ENCODE measurements at places on chromosomes 2 and 18. TPM values are rescaled to one million over a fixed set of nuclear protein-coding genes. Genes with fewer than 3 reads are reported as not detected.

PLEKHM3 gene
- 14.9 TPM for total RNA-seq

HMSD gene
- total RNA-seq, result not detected

DNA sequence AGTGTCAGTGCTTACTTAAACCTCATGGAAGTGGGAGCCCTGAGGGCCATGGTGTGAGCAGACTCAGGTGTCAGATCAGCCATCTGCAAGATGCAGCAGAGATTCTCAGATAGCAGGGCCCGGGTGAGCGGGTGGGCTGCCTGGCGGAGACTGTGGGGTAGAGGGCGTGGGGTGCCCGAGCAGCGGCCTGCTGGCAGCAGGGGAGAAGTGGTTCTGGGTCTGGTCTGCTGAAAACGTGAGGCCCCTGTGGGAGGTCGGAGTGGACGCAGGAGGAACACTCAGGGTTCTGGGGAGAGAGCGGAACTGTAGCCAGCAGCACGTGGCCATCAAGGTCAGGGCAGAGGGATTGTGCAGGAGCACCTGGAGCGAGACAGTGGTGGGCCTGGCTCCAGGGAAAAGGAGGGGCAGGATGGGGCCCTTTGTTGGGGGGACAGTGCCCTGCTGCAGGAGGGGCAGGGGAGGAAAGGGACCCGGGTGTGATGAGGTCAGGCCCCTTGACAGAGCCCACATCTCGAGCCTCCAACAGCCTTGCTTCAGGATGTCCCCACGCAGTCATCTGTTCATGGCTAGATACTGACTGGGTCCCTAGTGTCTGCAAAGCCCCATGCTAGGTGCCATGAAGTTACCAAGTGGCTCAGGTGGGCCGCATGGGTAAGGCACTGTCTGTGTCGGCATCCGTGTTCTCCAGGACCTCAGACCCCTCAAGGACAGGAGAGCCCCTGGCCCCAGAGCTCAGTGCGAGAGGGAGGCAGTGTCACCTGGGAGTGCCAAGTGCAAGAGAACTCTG is 2.7 kb upstream of the ESPNL start:
- H3K27ac ChIP-seq, result no peak overlapping the region
- H3K36me3 ChIP-seq, result no peaks in the 10 kb centered on the region
- peaks cover 9% of the 10 kb centered on the region for H3K4me1 ChIP-seq
- H3K27me3 ChIP-seq, result no peaks in the 10 kb centered on the region

GRCh38 chr2:1245193-1245592 is 168.1 kb upstream of the TPO start:
- no peaks in the 10 kb centered on the region for H3K4me1 ChIP-seq
- no peaks in the 10 kb centered on the region for H3K36me3 ChIP-seq
- no peak overlapping the region for H3K4me3 ChIP-seq
- H3K27ac ChIP-seq, result no peak overlapping the region
- no peaks in the 10 kb centered on the region for H3K27me3 ChIP-seq

- H3K4me3 ChIP-seq, result no peak overlapping the region
- no peak for DNase-seq
- no peaks in the 10 kb centered on the region for H3K4me1 ChIP-seq
- no peak overlapping the region for H3K27ac ChIP-seq
- no peaks in the 10 kb centered on the region for H3K36me3 ChIP-seq
These were observed 56.3 kb downstream of the SRBD1 start for GRCh38 chr2:45554742-45555140.

GRCh38 chr2:98479959-98480524 is 35.4 kb downstream of the INPP4A start:
- H3K27ac ChIP-seq, result no peak overlapping the region
- H3K4me3 ChIP-seq, result no peak overlapping the region
- H3K36me3 ChIP-seq, result no peaks in the 10 kb centered on the region
- no peak for DNase-seq
- H3K4me1 ChIP-seq, result peaks cover 58% of the 10 kb centered on the region

- no peaks in the 10 kb centered on the region for H3K4me1 ChIP-seq
- H3K27me3 ChIP-seq, result no peaks in the 10 kb centered on the region
- no peaks in the 10 kb centered on the region for H3K36me3 ChIP-seq
These were observed 1.1 kb downstream of the LDLRAD4 start for GRCh38 chr18:13219593-13220159.

- no peak for DNase-seq
- H3K4me3 ChIP-seq, result no peak overlapping the region
These were observed 7.4 kb upstream of the RMC1 start for GRCh38 chr18:23495723-23496440.

DNA sequence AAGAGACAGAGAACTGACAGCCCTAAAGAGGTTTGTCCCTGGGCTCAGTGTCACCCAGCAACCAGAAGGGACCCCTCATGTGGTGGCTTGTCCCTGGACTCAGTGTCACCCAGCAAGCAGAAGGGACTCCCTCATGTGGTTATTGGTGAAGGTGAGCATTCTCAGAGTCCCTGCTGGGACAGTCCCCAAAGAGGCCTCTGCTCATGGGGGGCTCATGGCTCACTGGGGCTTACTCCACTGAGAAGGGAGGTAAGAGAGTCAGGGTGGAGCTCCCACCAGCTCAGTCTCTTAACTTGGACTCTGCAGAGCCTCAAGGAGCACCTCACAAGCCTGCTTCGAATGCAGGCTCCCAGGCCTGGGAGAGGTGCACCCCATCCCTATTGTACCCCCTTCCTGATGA is 145.2 kb upstream of the COPS8 start:
- H3K27me3 ChIP-seq, result no peaks in the 10 kb centered on the region
- peak; percentile 51 for DNase-seq
- no peak overlapping the region for H3K27ac ChIP-seq
- no peaks in the 10 kb centered on the region for H3K4me1 ChIP-seq

DNA sequence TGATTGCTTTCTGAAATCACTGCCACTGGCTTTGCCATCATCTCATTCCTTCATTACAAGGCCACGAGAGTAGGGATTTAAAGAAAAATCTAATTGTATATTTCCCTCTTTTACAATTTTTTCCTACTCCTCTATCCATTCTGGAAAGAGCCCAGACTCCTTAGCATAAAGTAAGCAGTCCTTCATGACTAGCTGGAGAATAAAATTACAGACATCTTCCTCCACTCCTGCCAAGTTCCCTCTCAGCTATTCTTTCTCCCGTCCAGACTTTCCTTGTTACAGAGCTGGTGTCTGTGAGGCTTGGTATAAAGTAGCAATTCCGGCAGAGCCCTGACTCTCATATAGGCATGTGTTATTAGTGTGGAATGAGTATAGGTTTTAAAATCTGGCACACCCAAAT is 806.8 kb downstream of the PLCL1 start:
- H3K27ac ChIP-seq, result no peak overlapping the region
- no peaks in the 10 kb centered on the region for H3K36me3 ChIP-seq
- H3K4me3 ChIP-seq, result no peak overlapping the region
- no peaks in the 10 kb centered on the region for H3K27me3 ChIP-seq

DNA sequence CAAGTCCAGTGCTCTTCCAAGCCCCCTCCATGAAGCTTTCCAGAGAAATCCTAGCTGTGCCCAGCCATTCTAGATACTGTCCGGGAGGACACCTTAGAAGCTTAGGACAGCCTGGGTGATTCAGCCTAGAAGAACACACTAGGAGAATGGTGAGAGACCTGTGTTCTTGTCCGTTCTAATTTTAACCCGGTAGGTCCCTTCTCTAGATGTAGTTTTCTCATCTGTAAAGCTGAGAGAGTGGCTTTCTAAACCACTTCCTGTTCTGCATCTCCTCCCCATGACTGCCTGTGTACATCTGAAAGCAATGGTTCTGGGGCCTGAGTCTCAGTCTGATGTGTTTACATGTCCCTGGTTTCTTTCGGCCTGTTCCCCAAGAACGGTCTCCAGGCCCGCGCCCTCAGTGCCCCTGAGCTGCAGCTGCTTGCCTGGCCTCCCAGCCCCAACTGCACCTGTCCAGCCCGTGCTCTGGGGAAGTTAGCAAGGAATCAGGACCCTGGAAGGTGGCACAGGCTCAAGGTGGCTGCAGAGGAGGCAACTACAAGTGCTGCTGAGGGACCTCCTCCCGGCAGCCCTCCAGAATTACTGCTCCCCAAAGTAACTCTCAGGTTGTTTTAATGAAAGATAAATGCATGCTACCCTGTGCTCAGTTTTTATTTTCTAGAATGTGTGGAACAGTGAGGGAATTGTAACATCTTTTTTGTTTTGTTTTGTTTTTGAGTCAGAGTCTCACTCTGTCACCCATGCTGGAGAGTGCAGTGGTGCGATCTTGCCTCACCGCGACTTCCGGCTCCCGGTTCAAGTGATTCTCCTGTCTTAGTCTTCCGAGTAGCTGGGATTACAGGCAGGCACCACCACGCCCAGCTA is 105.9 kb downstream of the LBH start:
- H3K27ac ChIP-seq, result no peak overlapping the region
- H3K4me3 ChIP-seq, result no peak overlapping the region
- no peak for DNase-seq
- H3K36me3 ChIP-seq, result no peaks in the 10 kb centered on the region
- H3K27me3 ChIP-seq, result no peaks in the 10 kb centered on the region
- H3K4me1 ChIP-seq, result no peaks in the 10 kb centered on the region

- H3K36me3 ChIP-seq, result no peaks in the 10 kb centered on the region
- no peaks in the 10 kb centered on the region for H3K27me3 ChIP-seq
- H3K4me1 ChIP-seq, result no peaks in the 10 kb centered on the region
- peak overlapping the region; percentile 83 for H3K27ac ChIP-seq
- H3K4me3 ChIP-seq, result no peak overlapping the region
These were observed 61.3 kb downstream of the ALPK2 start for GRCh38 chr18:58567453-58568196.
